Activated CD8-positive, alpha-beta T cell treated with anti-CD3 and anti-CD28 coated beads, Interleukin-2, amount 10 ng/mL, durations not matched to agents 7 days and 5 days (primary cell): ENCODE measurements at places on chromosomes 2 and 18.

GRCh38 chr2:174340400-174341292, 5.9 kb downstream of the SP9 start:
- DNase-seq = no peak

DNA sequence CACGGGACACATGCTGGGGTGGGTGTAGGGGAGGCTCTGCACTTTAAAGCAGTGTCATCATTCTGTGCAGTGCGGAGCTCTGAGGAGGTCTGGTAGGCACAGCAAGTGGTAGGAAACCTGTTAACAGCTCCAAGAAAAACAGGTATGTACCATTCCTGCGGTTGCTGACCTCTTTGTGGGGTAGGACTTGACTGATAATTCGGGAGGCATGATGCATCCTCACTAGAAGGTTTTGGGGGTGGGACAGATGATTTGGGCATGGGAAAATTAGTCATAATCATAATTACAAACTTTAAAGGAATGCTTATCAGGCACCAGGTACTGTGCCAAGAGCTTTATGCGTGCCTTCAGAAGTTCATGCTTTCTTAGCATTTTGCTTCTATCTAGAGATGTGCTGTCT, 9.7 kb downstream of the DOK1 start:
- DNase-seq = no peak

GRCh38 chr2:226699321-226699720, 100.3 kb downstream of the IRS1 start:
- no peak for DNase-seq

DNA sequence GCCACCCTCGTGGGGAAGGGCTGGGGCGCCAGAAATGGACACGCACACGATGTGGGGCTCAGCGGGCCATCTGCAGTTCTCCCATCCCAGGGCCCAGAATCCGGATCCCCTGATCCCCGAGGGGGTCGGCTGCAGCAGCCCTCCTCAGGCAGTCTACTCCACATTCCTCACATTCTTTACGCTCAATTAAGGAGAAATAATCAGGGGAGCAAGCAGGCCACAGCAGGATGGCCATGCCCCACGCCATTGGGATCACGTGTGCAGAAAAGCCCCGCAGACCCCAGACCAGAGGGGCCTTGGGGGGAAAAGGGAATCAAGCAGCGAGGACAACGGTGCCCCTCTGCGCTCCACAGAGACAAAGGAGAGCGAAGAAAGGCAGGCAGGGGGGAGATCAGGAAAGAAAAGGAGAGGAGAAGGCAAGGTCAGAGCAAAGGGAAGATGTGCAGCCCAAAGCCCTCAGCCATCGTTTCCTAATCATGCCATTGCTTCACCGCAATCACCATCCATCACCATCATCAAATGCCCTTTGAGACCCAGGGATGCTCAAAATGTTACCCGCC, 17.5 kb upstream of the PKDCC start:
- no peak for DNase-seq

- DNase-seq = no peak
These were observed 1.3 kb downstream of the NYAP2 start for GRCh38 chr2:225400546-225401400.

- no peak for DNase-seq
These were observed 537 bp upstream of the STAT4 start for GRCh38 chr2:191151331-191151730.

- no peak for DNase-seq
These were observed 1408.2 kb upstream of the PIK3C3 start for GRCh38 chr18:40546875-40547274.

GRCh38 chr2:54524226-54524991, 68.3 kb downstream of the SPTBN1 start:
- DNase-seq = no peak

DNA sequence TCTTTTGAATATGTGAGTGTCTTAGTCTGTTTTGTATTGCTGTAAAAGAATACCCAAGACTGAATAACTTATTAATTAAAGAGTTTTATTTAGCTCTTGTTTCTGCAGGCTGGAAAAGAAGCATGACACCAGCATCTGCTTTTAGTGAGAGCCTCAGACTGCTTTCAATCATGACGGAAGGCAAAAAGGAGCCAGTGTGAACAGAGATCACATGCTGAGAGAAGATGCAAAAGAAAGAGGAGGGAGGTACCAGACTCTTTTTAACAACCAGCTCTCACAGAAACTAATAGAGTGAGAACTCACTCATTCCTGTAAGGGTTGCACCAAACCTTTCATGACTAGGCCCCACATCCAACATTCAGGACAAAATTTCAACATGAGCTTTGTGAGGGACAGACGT, 101.6 kb upstream of the HNMT start:
- no peak for DNase-seq

GRCh38 chr18:79770501-79770815, 27.3 kb upstream of the KCNG2 start:
- DNase-seq = no peak

DNA sequence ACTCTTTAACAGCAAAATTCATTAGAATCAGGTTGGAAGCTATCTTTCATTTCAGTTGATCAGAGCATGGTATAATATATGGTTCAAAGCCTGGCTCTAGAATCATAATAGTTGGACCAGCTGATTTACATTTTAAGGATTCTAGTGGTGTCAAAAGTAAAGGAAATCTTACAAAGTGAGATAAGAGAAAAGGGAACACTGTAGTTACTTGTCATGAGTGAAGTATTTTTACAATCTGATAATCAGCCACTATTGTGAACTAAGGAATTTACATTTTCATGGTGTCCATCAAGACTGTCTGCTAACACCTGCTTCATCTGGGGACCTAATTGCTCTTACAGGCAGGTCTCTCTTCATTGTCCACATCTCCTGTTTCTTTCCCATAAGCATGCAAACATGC, 161.1 kb downstream of the SLC39A10 start:
- DNase-seq = no peak

GRCh38 chr2:155840661-155841060, 491.9 kb downstream of the NR4A2 start:
- no peak for DNase-seq

GRCh38 chr2:1806254-1806653, 61.9 kb upstream of the PXDN start:
- no peak for DNase-seq

DNA sequence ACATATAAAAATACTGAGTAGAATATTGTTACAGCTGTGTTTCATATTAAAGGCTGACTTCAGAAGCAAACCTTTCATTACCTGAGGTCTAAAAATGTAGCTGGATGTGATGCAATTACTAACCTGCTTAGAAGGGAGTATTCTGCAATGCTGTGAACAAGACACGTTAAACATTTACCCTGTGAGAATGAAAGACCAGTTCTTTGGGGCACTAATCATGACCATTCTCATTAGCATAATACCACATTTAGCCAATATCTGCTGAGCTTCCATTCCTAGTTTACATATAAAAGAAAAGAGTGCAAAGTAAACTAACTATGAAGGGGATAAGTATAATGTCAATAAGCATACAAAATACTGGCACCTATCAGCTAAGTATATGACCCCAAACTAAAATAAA, 784.0 kb upstream of the KLHL29 start:
- no peak for DNase-seq

GRCh38 chr2:54710216-54710615, 13.2 kb upstream of the EML6 start:
- no peak for DNase-seq

DNA sequence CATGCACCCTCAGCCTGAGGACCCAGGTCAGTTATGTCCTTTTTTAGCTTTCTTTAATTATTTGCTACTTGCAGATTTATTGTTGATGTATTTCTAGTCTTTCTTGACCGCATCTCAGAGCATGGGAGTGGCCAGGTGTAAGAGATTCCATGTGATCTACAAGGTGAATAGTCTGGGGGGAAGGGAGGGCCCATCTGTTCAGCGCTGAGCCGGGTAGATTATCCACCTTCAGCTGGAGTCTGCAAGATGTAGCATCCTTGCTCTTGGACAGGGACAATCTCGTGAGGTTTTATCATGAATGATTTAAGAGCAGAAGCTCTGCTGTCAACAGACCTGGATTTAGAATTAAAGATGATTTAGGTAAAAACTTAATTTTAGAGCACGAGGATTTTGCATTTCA, 12.0 kb upstream of the DGKD start:
- no peak for DNase-seq

DNA sequence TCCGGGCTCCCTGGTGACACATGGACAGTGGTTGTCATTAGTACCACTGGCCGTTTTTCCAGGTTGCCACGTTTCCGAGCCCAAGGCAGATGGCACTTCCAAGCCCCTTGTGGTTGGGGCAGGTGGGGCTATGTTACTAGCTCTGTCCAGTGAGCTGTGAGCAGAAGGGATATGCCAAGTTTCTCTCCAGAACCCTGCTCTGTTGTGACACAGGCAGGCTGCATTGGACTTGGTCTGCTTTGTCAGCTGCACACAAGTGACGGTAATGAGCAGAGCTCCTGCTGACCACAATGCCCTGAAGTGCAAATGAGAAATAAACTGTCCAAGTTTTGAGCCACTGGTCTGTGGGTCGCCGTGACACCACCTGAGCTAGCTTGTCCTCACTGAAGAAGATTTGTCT, 118.8 kb downstream of the GYPC start:
- no peak for DNase-seq

- no peak for DNase-seq
These were observed 33.3 kb upstream of the PGAP1 start for GRCh38 chr2:196959734-196960338.

DNA sequence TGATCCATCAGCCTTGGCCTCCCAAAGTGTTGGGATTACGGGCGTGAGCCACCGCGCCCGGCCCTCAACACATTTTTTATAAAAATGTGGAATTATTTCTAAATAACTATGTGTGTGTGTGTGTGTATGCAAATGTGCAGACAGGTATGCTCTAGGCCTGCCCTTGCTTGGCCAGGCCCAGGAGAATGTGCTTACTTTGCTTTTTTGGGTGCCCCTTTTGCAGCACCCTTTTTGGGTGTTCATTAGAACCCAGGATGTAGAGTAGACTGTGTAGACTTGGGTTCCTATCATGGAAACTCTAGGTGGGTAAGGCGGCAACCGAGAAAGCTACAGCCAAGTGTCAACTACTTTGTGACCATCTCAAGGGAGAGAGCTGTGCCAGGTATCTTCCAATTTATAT, 11.7 kb upstream of the ITSN2 start:
- no peak for DNase-seq

- no peak for DNase-seq
These were observed 101.9 kb downstream of the NFATC1 start for GRCh38 chr18:79497638-79498081.

- DNase-seq = no peak
These were observed 271.3 kb downstream of the KCNS3 start for GRCh38 chr2:18149660-18150246.

DNA sequence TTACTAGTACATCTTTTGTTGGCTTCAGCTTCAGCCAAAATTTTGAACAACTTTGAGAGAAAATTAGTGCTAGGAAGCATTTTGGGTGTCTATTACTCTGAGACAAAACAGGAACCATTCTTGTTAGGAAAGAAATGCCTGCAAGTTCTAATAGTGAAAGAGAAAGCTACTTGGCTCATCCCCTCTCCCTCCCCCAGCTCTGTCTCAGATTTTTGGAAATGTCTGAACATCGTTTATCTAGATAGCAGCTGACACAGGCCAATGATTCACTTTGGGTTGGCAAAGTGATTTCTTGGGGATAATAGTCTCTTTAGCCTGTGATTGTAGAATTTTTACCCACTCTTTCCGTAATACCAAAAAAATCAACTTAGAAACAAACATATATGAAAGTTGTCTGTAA, 42.3 kb upstream of the PTPRM start:
- DNase-seq = no peak

DNA sequence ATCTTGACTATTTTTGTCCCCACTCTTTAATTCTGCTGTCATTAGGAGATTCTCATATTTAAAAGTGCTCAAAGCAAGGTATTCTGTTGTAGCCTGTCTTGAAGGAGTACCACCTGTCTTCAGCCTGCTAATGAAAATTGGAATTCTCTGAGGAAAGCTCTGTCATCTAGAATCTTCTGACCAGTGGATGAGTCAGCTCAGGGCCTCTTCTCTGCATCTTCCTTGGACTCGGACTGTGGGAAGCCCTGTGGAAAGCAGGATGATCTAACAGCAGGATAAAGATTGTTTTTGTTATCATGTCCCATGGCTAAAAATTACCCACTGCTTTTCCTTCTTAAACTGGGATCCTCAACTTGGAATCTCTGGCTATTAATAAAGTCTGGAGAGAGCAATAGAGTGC, 18.7 kb upstream of the TMEM200C start:
- DNase-seq = no peak

DNA sequence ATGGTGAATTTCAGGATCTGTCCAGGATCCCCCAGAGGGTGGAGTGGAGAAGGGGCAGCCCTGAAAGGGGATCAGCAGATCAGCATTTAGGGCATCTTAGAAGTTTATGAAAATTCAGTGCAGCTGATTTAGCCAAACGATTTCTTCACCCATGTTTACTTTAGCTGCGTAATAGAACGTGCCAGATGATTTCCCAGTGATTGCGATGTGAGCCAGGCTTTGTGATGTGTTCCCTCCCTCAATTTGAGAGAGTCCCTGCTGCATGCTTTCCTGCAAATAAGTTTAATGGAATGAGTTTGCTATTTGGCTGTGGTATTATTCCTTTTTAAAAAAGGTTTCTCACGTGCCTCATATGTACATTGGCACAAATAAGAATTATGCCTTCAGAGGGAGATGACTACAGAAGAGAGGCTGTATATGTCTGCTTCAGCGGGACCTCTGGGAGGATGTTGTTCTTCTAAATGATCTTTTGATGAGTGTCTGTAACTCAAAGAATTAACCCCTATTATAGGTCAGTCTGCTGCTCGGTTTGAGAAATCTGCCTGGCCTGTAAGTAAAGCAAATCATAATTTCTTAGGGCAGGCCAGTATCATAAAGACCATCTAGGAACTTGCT, 111.9 kb downstream of the MRO start:
- no peak for DNase-seq

DNA sequence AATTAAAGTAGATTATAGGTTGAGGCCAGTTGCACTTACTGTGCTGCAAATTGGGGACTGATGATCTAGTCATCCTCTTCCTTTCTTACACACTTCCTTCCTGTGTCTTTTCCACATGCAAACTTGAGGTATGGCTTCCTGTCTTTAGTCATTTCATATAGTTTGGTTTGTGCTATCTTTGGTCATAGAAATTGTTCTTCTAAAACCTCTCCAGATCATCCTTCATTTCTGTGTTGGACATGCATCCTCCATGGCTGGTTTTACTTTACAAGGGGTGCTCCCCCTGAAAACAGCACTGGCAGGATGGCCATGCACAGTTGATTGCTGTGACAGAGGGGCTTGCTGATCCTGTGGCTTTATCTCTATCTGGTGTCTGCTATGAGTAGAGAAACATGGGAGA, 36.5 kb downstream of the MGAT5 start:
- DNase-seq = peak; percentile 46

GRCh38 chr18:70499218-70499691, 210.4 kb downstream of the SOCS6 start:
- DNase-seq = peak; percentile 21

GRCh38 chr2:190603374-190603773, 45.5 kb upstream of the NAB1 start:
- no peak for DNase-seq

- DNase-seq = no peak
These were observed 678.4 kb downstream of the IRS1 start for GRCh38 chr2:226121046-226121738.
